Bronchus fibroblast of lung (primary cell): ENCODE measurements at places on chromosomes 4 and X. TPM values are rescaled to one million over a fixed set of nuclear protein-coding genes. Genes with fewer than 3 reads are reported as not detected.

RGS12 gene
- total RNA-seq, result 10.1 and 10.9 TPM in 2 replicates

PABPC1L2A gene
- total RNA-seq, result not detected in 2 replicates

F9 gene
- not detected in 2 replicates for total RNA-seq

LRP2BP gene
- under 0.01 and 0.34 TPM in 2 replicates for total RNA-seq

RHOXF2B gene
- total RNA-seq, result not detected in 2 replicates

PAGE2B gene
- total RNA-seq, result not detected in 2 replicates

SMIM10L2A gene
- 0.15 and 0.17 TPM in 2 replicates for total RNA-seq

TMEM150C gene
- 0.30 and 0.34 TPM in 2 replicates for total RNA-seq

CT45A5 gene
- total RNA-seq, result not detected in 2 replicates
